ENCODE measurements at places on chromosomes 13 and 19. TPM values are rescaled to one million over a fixed set of nuclear protein-coding genes. Genes with fewer than 3 reads are reported as not detected.
A peak's percentile ranks its signal among the peaks of the same experiment; 100 is the strongest.

GRCh38 chr19:46737298-46737654 is 8.6 kb upstream of the FKRP start:
- peaks cover 4% of the 10 kb centered on the region for H3K4me1 ChIP-seq
- DNase-seq = no peak
- peaks cover 18% of the 10 kb centered on the region for H3K36me3 ChIP-seq
- H3K27me3 ChIP-seq = no peaks in the 10 kb centered on the region

DNA sequence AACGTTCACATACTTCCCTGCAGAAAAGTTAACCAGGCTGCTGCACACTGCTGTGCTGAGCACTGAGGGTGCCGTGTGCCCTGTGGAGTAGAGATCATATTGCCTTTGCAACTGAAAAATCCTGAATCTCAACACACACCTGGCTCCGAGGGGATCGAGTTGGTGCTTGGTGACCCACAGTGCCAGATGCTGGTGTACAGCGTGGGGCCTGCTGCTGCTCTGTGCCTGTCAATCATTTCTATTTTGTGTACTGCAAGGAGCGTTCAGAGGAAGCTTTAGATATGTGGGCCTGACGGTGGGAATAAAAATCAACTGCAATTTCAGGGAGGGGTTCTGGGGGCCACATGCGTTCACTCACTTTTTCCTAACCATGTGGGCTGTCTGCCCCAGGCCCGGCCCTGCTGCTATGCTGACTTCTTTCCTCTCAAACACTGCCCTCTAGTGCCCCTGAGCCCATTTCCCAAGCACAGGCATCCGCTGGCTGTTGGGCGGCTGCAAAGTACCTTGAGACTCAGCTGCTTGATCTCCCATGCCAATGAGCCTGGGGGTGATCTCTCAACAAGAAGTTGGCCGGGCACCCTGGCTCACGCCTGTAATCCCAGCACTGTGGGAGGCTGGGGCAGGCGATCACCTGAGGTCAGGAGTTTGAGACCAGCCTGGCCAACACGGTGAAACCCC is 9.7 kb upstream of the LENG8 start:
- H3K4me3 ChIP-seq = no peak overlapping the region
- H3K36me3 ChIP-seq = no peaks in the 10 kb centered on the region
- no peaks in the 10 kb centered on the region for H3K27me3 ChIP-seq

The SCN1B gene
- 0.27 TPM for total RNA-seq

- no peaks in the 10 kb centered on the region for H3K36me3 ChIP-seq
- DNase-seq = no peak
- H3K4me3 ChIP-seq = no peak overlapping the region
- H3K4me1 ChIP-seq = no peaks in the 10 kb centered on the region
Measured at GRCh38 chr19:35973487-35973886, 21.5 kb upstream of the SDHAF1 start.

The CD33 gene
- total RNA-seq = 0.66 TPM

The PSG6 gene
- total RNA-seq = not detected

The GAS6 gene
- total RNA-seq = 0.24 TPM

The EBI3 gene
- total RNA-seq = 224 TPM

The DIS3 gene
- 48.5 TPM for total RNA-seq

GRCh38 chr13:67224148-67224846 is 5.8 kb downstream of the PCDH9 start:
- H3K27me3 ChIP-seq = no peaks in the 10 kb centered on the region
- H3K4me1 ChIP-seq = no peaks in the 10 kb centered on the region
- no peak overlapping the region for H3K4me3 ChIP-seq
- H3K36me3 ChIP-seq = no peaks in the 10 kb centered on the region
- no peak for DNase-seq

- H3K27ac ChIP-seq = no peak overlapping the region
- H3K4me1 ChIP-seq = no peaks in the 10 kb centered on the region
- H3K27me3 ChIP-seq = no peaks in the 10 kb centered on the region
- no peak overlapping the region for H3K4me3 ChIP-seq
- DNase-seq = no peak
- H3K36me3 ChIP-seq = no peaks in the 10 kb centered on the region
Measured at GRCh38 chr13:112457485-112457884, 81.3 kb downstream of the SPACA7 start.

The AP2A1 gene
- total RNA-seq = 78.8 TPM

The SOHLH2 gene
- not detected for total RNA-seq

DNA sequence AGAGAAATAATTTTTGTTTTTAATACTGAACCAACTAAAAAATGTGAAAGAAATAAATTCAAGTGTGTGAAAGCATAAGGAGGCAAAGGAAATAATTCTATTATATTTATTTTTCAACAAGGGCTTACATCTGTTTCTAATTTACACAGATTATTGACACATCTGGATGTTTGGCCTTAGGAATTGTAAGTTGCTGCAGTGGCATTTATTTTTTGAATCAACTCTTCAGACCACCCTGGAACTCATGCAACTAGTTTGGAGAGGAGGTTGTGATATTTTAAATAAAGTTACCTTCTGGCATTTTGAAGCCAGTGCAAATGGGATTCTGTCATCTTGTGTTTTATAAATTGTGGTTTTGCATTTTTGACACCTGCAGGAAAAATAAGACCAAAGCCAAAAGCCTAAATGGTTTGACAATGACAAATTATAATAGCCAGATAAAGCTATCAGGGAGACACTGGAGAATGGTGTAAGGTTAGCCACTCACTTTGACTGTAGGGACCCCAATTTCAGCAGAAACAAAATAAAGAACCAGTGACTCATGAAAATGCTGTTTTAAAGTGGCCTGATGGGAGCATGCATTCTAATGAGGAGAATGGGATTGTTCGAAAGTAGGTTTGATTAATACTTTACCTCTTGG is 192.9 kb downstream of the KLF5 start:
- no peaks in the 10 kb centered on the region for H3K36me3 ChIP-seq
- no peak overlapping the region for H3K4me3 ChIP-seq
- no peaks in the 10 kb centered on the region for H3K4me1 ChIP-seq
- no peaks in the 10 kb centered on the region for H3K27me3 ChIP-seq
- no peak for DNase-seq

DNA sequence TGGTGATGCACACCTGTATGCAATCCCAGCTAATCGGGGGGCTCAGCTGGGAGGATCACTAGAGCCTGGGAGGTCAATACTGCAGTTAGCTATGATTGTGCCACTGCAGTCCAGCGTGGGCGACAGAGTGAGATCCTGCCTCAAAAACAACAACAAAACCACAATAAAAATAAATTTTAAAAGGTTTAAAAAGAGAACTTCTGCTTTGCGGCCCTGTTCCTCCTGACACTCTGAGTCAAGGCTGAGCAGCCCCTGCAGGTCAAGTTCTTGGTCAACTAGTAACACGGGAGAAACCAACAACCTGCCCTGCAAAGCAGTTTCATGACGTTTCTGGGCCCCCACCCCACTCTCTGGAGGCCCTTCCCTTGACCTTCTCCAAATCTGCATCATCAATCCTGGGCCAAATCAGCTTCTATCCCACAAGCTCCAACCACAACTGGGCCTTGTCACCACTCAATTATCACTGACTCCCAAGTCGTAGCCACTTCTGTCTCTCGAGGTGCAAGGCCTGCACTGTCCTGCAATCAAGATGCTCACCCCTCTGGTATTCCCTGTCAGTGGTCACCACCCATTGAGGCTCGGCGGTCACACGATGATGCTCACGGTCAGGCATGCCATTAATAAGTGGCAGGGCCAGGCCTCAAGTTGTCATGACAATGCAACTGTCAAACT is 7.5 kb downstream of the ELAVL1 start:
- no peaks in the 10 kb centered on the region for H3K27me3 ChIP-seq
- no peak overlapping the region for H3K4me3 ChIP-seq
- peaks cover 7% of the 10 kb centered on the region for H3K36me3 ChIP-seq
- no peak for DNase-seq
- 0 out of 2 replicates have a peak overlapping the region, but pooled peaks have one; percentile 7 for H3K27ac ChIP-seq

The DMKN gene
- total RNA-seq = 57.8 TPM

DNA sequence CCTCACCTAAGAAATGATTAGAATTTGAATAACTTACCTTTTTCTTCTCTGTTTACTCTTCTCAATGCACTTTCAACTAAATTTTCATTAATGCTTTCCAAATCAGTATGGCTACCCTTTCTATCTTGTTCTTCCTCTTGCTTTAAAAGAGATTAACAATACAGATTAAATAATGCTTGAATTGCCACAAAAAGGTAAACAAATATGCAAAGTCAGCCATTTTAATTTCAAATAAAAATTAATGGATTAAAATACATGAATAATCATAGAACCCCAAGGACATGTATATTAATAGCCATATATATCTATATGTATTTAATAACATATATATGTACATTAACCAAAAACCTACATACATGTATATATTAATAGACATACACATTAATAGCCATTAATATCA is 7.9 kb upstream of the NEK5 start:
- H3K36me3 ChIP-seq = no peaks in the 10 kb centered on the region
- no peaks in the 10 kb centered on the region for H3K4me1 ChIP-seq
- H3K4me3 ChIP-seq = no peak overlapping the region
- no peaks in the 10 kb centered on the region for H3K27me3 ChIP-seq
- DNase-seq = no peak

DNA sequence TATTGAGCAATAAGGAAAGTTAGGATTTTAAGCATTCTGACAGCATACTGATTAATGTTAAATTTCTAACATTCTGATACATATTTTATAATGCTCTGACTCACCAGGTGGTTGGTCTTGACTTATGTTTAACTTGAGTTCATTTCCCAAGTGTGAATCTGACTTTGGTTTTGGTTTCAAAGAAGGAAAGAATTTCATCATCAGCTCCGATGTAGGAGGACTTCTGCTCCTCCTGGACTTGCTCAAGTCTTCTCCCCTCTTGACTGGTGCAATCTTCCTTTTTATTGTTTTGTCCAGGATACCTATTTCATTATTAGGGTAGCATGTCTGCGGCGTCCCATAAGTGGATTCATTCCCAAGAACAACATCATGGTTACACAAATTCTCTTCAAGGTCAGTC is 141.3 kb downstream of the RNF17 start:
- no peak overlapping the region for H3K27ac ChIP-seq
- H3K4me3 ChIP-seq = no peak overlapping the region
- no peaks in the 10 kb centered on the region for H3K27me3 ChIP-seq

The FOXO1 gene
- 2.4 TPM for total RNA-seq

DNA sequence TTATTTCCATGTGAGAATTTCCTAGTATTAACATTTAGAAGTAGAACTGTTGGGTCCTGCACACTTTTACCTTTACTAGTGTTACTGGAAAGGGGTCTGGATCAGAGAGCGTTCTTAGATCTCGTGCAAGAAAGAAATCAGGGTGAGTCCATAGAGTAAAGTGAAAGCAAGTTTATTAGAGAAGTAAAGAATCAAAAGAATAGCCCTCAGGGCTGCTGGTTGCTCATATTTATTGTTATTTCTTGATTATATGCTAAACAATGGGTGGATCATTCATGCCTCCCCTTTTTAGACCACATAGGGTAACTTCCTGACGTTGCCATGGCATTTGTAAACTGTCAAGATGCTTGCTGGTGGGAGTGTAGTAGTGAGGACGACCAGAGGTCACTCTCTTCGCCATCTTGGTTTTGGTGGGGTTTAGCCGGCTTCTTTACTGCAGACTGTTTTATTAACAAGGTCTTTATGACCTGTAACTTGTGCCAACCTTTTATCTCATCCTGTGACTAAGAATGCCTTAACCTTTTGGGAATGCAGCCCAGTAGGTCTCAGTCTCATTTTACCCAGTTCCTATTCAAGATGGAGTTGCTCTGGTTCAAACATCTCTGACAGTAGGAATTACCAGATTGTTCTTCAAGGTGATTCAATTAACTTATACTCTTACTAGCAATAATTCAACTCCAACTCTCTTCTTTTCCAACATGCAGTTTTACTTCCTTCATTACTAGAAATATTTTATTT is 27.4 kb downstream of the NDFIP2 start:
- no peaks in the 10 kb centered on the region for H3K4me1 ChIP-seq
- DNase-seq = no peak
- H3K27ac ChIP-seq = no peak overlapping the region
- no peaks in the 10 kb centered on the region for H3K27me3 ChIP-seq
- no peaks in the 10 kb centered on the region for H3K36me3 ChIP-seq
- H3K4me3 ChIP-seq = no peak overlapping the region

The SIGLEC14 gene
- total RNA-seq = 6.8 TPM

The SPTBN4 gene
- total RNA-seq = 0.18 TPM

DNA sequence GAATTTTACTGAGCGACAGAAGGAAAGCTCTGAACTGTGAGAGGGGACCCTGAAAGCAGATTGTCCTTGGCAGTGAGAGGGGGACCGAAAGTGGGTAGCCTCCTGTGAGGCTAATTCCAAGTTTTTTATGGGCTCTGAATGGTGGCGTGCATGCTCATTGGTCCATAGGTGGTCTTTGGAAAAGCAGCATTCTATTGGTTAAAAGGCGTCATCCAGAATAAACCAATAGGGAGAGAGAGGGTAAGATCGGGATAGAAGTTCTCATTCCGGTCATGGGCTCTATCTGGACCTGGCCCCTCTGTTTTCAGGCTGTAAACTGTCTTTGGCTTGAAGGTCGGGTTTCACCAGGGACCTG is 539.8 kb upstream of the PCDH9 start:
- no peaks in the 10 kb centered on the region for H3K36me3 ChIP-seq
- H3K4me1 ChIP-seq = no peaks in the 10 kb centered on the region
- no peaks in the 10 kb centered on the region for H3K27me3 ChIP-seq
- no peak for DNase-seq

- H3K27ac ChIP-seq = no peak overlapping the region
- H3K4me3 ChIP-seq = no peak overlapping the region
- H3K36me3 ChIP-seq = no peaks in the 10 kb centered on the region
- H3K27me3 ChIP-seq = no peaks in the 10 kb centered on the region
Measured at GRCh38 chr13:111789420-111789819, 277.5 kb upstream of the SOX1 start.

- H3K4me3 ChIP-seq = no peak overlapping the region
- no peak for DNase-seq
- peaks cover 6% of the 10 kb centered on the region for H3K4me1 ChIP-seq
- H3K27ac ChIP-seq = no peak overlapping the region
- no peaks in the 10 kb centered on the region for H3K27me3 ChIP-seq
- no peaks in the 10 kb centered on the region for H3K36me3 ChIP-seq
Measured at GRCh38 chr13:21074546-21074945, 13.2 kb upstream of the LATS2 start.

- H3K27me3 ChIP-seq = no peaks in the 10 kb centered on the region
- H3K4me1 ChIP-seq = no peaks in the 10 kb centered on the region
- no peak for DNase-seq
- H3K4me3 ChIP-seq = no peak overlapping the region
- no peak overlapping the region for H3K27ac ChIP-seq
Measured at GRCh38 chr13:34696296-34696695, 245.8 kb upstream of the NBEA start.

- no peaks in the 10 kb centered on the region for H3K27me3 ChIP-seq
- H3K27ac ChIP-seq = no peak overlapping the region
- no peak for DNase-seq
- no peak overlapping the region for H3K4me3 ChIP-seq
Measured at GRCh38 chr13:59409634-59410200, 754.0 kb downstream of the DIAPH3 start.

DNA sequence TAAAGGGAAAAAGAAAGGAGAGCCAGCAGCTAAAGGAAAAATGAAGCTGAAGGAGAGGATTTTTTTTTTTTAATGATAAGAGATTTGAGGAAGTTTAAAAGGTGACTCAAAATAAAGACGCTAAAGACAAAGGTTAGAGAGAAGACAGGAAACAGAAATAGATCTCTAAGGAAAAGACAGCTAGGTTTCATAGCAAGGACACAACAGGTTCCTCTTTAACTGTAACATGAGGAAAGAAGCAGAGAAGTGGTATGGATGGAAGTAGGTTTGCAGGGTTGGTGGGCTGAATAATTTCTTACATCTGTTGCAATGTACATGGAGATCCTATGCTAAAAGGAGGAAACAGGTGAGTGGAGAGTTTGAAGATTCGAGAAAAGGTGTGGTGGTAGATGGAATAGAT is 107.5 kb downstream of the MYCBP2 start:
- no peaks in the 10 kb centered on the region for H3K27me3 ChIP-seq
- no peaks in the 10 kb centered on the region for H3K4me1 ChIP-seq
- no peak overlapping the region for H3K27ac ChIP-seq
- H3K4me3 ChIP-seq = no peak overlapping the region
- DNase-seq = no peak

All from GM12878 (cell line).